ENCODE measurements at places on chromosomes 11 and 22.
A peak's percentile ranks its signal among the peaks of the same experiment; 100 is the strongest.

GRCh38 chr11:65288706-65289536, 25.7 kb upstream of the CDC42EP2 start:
- no peak for DNase-seq

DNA sequence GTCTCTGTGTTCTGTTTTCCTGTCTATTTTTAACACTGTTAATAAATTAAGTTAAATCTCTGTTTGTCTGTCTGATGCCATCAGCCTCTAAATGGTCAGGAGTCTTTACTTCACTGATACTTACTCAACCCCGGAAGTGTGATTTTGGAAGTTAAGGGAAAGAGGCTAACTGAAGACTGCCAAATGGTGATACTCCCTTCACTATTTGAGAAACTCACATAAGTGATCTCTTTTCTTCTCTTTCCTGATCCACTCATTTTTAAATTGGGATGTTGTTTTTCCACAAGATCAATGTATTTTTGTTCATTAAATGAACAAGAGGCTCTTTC, 389 bp upstream of the CASP12 start:
- DNase-seq, result no peak

DNA sequence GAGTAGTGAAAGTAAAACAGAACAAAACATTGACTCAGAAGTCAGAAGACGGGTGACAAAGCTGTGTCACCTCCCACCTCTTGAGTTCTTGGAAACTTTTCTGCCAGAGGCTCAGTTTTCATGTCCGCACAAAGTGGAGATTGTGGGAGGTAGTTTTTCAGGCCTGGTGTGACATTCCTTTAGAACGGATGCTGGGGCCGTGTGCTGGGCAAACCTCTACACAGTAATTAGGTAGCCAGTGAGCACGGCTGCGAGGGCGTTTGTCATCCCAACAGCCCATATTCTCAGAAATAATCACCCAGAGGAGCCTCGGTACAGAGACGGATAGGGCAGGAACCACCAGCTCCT, 1054.4 kb downstream of the TBC1D22A start:
- no peak for DNase-seq

DNA sequence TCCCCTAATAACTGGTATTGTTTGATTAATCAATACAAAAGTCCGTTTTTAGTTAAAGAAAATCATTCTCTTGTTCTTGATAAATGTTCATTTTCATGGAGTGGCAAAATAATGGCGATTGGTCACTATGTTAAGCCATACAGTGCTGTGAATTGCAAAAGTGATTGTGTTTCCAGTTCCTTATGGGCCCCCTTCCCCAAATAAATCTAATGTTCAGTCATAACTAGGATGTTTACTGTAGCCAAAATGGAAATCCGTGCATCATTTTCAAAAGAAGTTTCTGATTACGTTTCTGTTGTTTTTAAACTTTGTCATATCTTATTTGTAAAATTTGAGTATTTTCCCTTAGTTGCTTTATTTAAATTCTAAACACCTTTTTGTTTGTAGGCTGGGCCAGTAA, 845 bp downstream of the RBM7 start:
- no peak for DNase-seq

DNA sequence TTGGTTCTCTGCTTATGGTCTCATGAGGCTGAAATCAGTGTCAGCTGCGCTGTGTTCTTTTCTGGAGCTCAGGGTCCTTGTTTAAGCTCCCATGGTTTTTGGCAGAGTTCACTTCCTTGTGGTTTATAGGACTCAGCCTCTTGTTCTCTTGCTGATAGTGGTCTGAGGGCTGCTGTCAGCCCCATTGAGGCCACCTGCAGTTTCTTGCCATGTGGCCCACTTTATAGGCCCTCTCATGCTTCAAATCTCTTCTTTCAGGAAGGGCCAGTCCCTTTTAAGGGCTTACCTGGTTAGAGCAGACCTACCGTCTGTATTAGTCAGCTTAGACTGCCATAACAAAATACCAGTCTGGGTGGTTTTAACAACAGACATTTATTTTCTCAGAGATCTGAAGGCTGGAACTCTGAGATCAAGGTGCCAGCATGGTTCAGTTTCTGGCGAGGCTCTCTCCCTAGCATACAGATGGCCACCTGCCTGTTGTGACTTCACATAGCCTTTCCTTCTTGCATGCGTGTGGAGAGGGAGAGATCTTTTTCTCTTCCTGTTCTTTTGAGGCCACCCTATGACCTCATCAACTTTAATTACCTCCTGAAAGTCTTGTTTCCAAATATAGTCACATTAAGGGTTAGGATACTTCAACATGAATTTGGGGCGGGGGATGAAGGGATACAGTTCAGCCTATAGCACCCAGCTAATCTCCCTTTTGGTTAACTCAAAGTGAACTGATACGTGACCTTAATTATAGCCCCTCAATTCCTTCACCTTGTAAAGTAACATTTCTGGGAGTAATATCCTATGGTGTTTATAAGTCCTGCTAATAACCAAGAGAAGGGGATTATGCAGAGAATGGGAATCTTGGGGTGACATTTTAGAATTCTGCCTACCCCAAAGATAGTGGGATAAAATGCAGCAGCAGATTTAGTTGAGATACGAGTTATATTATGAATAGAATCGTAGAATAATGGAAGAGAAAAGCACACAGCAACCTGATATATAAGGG, 131.8 kb downstream of the UVRAG start:
- DNase-seq, result no peak

DNA sequence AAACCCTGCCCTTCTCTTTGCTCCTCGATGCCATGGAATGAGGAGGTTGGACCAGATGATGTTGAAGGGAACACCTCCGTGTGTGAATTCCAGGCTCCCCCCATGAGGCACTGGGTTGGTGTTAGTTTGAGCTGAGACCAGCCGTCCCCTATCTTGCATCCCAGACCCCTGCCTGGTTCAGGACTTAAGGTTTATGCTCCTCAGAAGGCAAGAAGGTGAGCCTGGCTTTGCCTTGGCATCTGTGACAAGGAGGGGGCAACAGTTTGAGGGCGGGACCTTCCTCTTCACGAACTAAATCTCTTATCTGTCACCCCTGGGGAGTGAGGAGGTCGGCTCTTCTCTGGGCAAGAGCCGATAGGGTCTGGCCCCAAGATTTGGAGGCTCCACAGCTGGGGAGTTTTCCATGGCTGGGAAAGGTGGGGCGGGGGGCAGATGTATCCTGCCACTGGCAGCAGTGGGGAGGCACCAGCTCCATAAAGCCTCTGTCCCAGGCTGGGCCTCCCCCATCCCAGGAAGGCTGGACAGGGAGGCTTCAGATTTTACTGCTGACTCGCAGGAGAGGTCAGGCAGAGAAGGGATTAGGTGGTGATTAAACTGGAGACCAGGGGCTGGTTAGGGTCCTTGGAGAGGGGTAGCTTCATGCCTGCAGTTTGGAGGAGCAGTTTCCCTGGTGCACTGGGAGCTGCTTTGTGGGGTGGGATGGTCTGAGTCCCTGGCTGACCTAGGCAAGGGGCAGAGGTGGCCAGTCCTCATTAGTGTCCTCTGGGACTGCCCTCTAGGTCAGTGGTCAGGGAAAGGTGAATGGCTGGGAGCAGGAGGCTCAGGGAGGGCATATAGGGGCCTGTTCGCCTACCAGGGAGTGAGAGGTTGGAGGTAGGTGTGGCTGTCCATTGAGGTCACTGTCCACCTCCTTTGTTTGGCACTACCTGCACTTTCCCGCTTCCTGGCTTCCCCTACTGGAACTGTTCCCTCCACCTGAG, 1.1 kb downstream of the SEC14L2 start:
- no peak for DNase-seq

DNA sequence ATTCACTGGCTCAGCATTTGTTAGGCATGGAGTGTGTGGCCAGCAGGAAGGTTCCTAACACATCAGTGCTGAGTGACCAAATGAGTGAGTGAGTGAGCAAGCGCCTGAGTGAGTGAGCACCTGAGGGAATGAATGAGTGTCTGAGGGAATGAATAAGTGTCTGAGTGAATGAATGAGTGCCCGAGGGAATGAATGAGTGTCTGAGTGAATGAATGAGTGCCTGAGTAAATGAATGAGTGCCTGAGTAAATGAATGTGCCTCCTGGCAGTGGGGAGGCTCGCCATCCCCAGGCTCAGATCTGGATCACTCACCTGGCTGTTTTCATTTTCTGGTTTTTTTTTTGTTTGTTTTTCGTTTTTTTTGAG, 52.1 kb upstream of the TCF20 start:
- DNase-seq, result no peak

DNA sequence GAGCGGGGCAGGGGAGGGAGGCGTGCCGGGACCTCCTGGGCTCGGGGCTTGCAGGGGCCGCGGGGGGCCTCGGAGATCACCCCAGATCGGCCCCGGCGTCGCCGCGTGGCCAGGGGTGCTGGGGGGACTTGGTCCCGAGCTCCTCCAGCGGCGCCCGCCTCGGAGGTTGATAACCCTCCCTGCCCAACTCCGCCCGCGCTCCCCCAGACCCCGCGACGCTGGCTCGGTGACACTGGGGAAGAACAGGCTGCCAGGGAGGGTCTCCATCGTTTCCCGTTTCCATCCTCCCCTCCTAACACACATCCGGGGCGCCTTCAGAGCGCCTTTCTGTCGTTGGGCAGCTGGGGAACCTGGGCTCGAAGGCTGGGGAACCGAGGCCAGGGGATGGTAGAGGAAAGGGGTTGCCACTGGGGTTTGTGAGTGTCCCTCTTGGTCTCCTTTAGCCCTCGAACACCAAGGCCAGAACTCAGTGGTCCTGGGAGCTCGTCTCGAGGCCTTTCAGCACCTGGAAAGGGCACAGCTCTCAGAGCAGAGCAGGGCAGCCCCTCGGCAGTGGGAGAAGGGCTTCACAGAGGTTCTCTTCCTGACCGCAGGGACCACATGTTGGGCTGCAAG, 431 bp downstream of the SLC37A2 start:
- DNase-seq, result no peak

DNA sequence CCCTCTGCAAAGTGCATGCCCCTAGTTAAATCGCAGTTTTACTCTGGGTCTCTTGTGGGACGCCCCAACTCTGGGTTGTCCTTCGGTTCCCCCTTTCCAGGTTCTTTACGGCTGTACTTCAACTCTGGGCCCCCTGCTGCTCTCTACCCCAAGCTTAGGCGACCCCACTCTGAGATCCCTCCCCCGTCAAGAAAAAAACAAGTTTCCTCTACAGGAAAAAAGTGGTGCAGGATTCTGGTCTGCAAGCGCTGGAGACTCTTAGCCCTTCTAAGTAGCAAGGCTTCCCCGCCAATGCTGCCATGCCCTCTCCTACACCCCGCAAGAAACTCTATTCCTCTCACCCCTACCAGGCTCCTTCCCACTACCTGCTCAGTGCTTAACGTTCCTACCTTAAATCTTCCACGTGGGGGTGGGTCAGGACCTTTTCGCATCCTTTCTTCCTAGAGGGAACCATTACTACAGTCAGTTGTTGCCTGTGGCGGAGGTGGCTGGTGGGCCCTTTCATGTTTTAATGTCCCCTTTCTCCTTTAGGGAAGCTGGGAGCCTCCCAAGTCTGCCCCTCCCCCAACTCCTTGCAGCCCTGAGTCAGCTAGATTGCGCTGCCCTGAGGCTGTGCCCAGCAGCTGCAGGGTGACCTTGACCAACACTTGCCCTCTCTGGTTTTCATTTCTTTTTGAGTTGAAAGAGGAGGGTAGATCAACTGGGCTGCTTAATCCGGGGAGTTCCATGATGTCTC, 1.4 kb downstream of the NEFH start:
- no peak for DNase-seq

DNA sequence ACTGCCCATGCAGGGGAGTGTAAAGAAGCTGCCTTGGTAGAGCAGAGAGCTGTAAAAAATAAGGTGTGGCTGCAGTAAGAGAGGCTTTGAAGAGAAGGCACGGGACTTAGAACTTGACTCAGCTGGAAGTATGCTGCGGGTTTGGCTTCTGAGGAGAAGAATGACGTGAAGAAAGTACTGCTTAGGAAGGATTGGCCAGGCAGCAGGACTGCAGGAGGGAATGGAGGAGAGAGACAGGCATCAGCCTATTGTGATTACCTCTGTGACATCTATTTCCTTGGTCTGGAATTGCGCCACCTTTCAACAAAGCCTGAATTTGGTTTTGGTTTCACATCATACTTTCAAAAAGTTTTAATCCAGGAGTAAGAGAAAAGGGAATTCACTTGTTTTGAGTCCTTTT, 22.5 kb downstream of the PRRG4 start:
- DNase-seq, result no peak

- no peak for DNase-seq
Measured at GRCh38 chr11:131079036-131079435, 162.8 kb upstream of the SNX19 start.

DNA sequence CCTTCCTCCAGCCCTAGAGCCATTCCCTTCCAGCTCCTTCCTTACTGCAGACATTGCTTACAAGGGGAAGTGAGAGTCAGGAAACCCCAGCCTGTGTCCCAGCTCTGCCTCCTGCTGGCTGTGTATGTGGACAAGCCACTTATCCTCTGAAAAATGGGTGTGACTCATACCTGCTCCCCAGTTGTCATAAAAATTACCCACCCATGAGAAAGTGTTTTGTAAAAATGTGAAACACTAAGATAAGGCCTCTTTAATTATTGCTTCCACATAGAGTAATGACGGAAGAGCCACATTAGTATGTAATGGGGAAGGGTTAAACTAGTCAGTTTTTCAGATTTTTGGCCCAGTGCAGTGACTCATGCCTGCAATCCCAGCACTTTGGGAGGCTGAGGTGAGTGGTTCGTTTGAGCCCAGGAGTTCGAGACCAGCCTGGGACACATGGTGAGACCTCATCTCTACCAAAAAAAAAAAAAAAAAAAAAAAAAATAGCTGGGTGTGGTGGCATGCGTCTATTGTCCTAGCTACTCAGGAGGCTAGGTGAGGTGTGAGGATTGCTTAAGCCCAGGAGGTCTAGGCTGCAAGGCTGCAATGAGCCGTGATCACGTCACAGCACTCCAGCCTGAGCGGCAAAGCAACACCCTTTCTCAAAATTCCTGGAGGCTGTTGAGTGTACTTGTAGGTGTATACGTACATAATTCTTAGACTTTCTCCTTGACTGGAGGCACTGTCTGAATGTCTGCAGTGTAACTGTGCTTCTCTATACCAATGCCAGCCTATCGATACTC, 84.9 kb downstream of the CTTN start:
- DNase-seq, result peak; percentile 83

GRCh38 chr22:41001722-41002122, 50.5 kb downstream of the RBX1 start:
- DNase-seq, result peak; percentile 78

DNA sequence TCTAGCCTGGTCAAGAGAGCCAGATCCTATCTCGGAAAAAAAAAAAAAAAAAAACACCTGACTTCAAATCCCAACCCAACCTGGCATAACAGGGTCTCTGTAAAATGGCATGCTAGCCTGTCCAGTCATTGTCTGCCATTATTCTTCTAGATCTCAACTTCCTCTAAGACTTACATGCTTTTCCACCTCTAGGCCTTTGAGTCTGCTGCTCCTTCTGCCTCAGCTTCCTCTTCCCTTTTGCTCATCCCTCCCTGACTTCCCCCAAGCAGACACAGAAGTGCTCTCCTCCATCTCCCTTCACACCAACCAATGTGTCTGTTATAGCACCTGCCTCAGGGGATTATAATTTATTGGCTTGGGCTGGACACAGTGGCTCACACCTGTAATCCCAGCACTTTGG, 7.8 kb downstream of the STK33 start:
- no peak for DNase-seq

GRCh38 chr11:76567261-76567660, 103.3 kb downstream of the LRRC32 start:
- no peak for DNase-seq

DNA sequence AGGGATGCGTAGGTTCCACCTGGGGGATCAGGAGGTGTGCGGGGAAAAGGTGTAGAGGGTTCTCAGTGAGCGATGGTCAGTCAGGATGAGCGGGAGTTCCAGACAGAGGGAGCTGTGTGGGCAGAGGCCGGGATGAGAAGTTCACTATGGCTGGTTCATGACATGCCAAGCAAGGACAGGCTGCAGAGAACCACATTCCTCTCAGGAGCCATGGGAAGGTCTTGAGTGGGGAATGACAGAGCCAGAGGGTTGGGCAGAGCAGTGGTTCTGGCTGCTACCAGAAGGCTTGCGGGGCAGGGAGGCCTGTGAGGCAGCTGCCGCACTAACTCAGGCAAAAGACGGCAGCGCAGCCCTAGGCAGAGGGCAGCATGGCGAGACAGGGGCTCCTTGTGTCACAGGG, 66.1 kb downstream of the SCUBE1 start:
- no peak for DNase-seq

All from Caki2 (cell line).